ENCODE measurements at places on chromosomes 7 and 10.
A peak's percentile ranks its signal among the peaks of the same experiment; 100 is the strongest.

- DNase-seq = no peak
Measured at GRCh38 chr10:120538091-120538490, 81.1 kb downstream of the PLPP4 start.

- DNase-seq = no peak
Measured at GRCh38 chr10:92475357-92475868, 98.5 kb downstream of the IDE start.

- DNase-seq = no peak
Measured at GRCh38 chr7:152967958-152968357, 208.4 kb downstream of the ACTR3B start.

DNA sequence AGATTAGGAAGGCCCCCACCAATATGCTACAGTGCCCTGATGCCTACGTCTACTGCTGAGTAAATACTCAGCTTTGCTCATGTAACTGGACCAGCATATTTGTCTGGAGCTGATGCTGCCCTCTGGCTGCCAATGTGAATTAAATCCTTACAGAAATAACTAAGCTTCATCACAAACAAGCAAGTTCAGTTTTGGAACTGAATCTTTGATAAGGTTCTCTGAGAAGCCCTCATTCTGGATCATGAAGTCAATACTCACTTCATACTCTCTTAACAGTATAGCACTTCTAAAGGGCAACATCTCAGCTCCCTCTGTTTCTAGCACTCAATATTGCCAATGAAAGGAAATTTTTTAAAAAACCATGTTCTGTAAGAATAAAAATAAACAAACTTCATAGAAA lies 246.7 kb downstream of the ETV1 start:
- DNase-seq = peak; percentile 22

DNA sequence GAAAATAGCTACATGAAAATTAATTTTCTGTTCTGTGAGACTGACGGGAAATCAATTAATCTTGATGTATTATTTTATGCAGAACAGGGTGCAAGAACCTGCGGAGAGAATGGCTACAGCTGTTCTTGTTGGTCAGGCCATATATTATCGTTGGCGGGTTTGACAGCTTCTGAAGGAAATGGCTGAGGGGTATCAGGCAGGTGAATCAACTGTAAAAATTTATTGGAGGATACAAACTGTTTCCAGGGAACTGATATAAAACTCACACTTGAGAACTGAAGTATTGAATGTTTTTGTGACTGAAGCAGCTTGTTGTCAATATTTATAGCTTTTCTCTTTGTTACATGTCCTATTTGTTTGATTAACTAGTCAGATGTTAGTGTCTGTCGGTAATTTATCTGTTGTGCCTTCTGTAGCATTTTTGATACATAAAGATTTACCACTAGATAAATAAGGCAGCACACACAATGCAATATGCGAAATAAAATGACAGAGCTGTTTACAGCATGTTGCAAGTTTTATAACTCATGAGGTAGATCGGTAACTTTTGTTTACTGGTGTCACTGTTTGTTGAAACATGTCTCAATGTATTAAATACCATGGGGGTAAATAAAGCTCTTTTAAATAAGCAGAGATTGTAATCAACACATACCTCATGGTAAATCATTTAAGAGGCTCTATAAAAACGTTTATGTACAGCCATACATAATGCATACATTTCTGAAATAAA lies 308.2 kb downstream of the LRMDA start:
- DNase-seq = no peak

- DNase-seq = peak; percentile 13
Measured at GRCh38 chr7:84847790-84848189, 339.1 kb downstream of the SEMA3D start.

DNA sequence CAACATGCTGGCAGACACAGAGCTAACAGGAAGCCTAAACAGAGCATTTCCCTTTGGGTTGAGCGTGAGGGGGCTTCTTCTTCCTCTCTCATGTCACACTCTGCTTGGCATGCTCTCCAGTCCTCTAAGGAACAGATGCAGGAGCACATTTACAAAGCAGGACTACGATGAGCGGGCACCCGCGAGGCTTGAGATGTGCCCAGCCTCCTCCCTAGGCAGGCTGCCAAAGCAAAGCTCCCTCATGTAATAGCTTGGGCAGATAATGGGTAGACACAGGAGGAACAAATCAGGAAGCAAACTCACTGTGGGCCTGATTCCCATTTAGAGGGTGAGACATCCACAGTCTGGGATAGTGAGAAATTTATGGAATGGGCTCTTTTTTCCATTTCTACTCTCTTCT lies 519.1 kb downstream of the NRG3 start:
- no peak for DNase-seq

- DNase-seq = no peak
Measured at GRCh38 chr10:25696013-25696708, 237.9 kb upstream of the MYO3A start.

DNA sequence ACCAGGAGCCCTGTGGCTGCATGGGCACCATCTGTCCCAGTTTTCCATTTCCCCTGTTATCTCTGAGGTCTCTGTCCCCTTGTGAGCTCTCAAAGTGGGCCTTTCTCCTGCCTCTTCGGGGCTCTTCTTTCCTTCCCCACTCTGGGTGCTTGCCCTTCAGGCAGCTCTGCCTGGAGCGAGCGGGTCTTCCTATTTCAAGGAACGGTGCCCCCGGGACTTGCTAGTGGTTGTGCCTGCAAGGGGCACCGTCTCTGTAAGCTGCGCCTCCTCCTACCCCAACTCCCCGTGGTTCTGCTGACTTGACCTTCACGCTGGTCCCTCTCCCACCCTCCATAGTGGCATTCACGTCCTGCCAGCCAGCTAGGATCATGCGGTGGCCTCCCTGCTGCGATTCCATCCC lies 110.1 kb downstream of the DOCK1 start:
- DNase-seq = no peak

GRCh38 chr10:115051216-115051615 lies 41.9 kb upstream of the ATRNL1 start:
- no peak for DNase-seq

DNA sequence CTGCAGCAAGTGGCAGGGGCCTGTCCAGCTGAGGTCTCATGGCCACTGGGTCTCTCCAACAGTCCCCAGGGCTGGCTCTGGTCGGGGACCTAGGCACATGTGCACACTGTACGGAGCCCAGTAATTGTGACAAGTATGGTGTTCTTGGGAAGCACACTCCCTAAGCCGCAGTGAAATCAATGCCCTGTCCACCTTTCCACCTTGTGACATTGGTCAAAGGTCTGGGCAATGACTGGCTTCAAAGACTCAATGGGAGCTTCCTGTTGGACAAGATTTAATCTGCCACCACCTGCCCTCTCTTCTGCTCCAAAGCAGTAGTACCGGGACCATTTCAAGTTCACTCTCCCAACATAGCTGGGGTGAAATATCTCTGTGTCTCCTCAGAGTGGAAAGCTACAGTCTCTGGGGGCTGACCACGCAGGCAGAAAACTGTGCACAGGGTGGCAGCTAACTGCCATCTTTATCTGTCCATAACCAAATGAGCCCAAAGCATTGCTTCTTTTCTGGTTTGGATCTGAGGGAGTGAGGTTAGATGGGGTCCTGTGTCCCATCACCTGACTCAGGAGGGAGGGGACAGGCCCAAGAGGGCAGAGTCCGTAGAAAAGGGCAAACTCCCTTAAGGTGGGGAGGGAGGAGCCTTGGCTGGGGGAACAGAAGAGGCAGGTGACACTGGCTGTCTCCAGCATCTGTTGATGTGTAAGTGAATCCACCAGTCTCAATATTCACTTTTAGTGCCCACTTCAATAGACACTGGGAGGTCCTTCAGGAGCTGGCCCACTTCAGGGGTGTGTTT lies 307.7 kb downstream of the TNS3 start:
- no peak for DNase-seq

DNA sequence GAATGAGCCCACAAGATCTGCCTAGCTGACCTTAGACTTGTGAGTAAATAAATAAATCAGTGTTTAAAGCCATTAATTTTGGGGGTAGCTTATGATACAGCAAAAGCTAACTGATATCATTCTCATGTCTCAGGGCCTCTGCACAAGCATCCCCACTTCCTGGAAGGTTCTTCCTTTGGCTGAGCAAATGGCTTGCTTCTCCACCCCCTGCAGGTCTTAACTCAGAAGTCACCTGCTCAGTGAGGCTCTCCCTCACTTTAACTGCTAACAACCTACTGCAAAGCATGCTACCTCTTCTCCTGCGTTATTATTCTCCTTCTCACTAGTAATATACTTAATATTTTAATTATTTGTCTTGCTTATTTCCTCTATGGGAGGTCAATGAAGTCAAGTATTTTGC lies 167.3 kb downstream of the TPK1 start:
- DNase-seq = no peak

GRCh38 chr10:47176206-47176902 lies 123.6 kb upstream of the GDF10 start:
- DNase-seq = no peak

DNA sequence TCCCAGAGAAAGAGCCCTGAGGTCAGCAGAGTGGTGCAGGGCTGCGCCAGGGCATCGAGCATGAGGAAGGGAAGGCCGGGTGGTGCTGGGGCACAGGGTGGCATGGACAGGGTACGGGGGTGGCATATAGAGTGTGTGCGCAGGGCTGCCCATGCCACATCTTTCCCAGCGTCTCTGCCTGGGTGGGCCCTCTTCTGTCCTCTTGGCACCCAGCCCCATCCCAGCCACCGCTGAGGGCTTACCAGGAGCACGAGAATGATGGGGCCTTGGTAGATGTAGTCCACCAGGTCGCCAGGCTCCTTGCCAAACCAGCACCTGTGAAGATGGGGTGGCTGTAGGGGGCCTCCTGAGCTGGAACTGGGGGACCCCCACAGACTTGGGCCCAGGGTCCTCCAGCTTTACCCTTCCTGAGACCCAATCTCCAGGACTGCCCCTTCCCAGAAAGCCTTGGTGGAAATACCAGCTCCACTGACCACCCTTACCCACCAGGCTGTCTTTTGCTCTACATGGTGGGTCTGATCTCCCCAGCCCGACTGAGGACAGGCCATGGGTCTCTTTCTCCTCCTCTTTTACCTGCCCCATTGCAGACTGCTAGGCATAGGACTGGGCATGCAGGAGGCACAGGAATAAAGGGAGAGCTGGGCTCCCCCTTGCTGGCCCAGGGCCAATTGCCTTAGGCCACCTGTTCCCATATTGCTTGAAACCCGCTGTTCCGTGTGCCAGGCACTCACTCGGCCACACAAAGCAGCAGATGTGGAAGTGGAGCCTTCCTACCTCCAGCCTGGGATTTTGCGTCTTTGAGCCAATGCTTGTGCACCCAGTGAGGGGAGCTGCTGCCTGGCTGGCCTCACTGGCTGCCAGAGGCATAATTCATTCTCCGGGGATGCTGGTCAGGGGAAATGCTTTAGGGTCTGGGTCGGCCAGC lies 21.7 kb downstream of the CRHR2 start:
- DNase-seq = no peak

DNA sequence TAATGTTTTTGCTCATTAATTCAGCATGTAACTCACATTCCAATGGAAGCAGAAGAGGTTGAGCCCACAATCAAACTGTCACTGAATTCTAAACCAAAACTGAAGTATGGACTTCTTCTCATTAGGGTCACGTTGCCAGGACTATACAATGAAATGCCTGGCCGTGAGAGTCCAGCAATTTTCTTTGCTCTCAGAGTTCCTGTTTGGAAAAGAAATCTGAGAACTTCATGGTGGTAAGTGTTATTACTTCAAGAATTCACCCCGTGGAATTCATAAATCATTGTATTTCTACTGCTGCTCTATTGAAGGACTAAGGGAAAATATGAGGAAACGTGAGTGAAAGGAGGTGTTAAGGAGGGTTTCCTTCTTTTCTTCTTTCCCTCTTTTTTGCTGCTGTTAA lies 441.8 kb upstream of the AKR1E2 start:
- no peak for DNase-seq

- DNase-seq = no peak
Measured at GRCh38 chr10:72034040-72034499, 54.3 kb downstream of the SPOCK2 start.

- DNase-seq = no peak
Measured at GRCh38 chr10:76618171-76618570, 1019.4 kb downstream of the KCNMA1 start.

GRCh38 chr7:2843191-2843685 lies 870 bp downstream of the GNA12 start:
- DNase-seq = no peak

- DNase-seq = no peak
Measured at GRCh38 chr7:124881981-124882380, 47.6 kb downstream of the POT1 start.

DNA sequence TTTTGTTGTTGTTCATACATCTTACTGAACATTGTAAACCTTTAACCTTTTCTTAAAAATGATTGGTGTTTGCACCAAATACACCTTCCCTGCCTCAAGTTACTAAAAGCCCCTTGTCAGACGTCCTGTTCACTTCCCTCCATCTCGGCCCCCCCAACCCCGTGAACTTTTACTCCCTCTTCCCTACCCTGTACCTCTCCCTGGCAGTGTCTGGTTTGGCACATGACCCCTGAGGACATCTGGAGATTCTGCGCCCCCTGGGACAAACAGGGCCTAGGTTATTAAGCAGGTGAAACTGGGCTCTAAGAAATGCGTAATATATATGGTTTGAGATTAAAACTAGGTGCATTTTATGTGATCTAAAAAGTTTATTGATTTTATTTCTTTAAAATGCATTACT lies 1.4 kb downstream of the PPP2R2D start:
- DNase-seq = no peak

GRCh38 chr7:8147760-8148463 lies 114.1 kb downstream of the ICA1 start:
- no peak for DNase-seq

GRCh38 chr7:73906874-73907273 lies 45.9 kb downstream of the TMEM270 start:
- DNase-seq = no peak

DNA sequence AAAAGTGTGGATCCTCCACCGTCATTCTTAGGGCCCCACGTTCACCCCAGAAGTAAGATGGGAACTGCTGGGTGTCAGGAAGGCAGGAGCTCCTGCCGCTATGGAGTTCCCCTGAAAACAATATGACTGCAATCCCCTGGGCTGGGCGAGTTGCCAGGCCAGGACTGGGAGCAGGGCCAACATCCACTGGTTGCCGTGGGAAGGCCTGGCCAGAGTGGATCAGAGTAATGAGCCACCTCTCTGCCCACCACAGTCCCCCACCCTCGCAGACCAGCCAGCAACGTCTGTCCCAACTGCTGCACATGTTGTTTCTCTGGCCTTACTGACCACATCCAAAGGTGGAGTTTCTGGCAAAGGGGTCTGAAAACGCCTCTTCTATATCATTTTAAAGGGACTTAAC lies 86.6 kb downstream of the STRA8 start:
- DNase-seq = peak; percentile 68
